Spleen (tissue), 13 donors: ENCODE measurements at places on chromosomes 16 and 17. TPM values are rescaled to one million over a fixed set of nuclear protein-coding genes. Genes with fewer than 3 reads are reported as not detected.

DNA sequence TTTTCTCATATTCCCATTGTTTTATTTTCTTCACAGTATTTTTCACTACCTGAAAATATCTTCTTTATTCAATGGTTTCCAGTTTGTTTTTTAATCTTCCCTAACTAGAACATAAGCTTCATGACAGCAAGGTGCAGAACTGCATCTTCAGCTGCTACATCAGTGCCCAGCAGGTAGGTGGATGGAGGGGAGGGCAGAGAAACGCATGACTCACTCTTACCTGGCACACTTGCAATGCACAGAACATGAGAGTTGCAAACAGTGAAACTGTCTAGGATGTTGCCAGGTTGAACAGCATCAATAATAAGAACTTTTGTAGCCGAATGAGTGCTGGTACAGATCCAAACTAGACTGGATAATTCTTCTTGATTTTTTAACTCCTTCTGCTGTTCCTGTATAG is 127.1 kb downstream of the SPAG9 start:
- no peak for DNase-seq

- DNase-seq, result peak; percentile 85
Measured at GRCh38 chr16:2339521-2340484, 725 bp downstream of the ABCA3 start.

GRCh38 chr16:21570676-21571017 is 28.7 kb upstream of the METTL9 start:
- DNase-seq, result peak; percentile 22

GRCh38 chr17:65088621-65089360 is 32.3 kb upstream of the GNA13 start:
- DNase-seq, result no peak

DNA sequence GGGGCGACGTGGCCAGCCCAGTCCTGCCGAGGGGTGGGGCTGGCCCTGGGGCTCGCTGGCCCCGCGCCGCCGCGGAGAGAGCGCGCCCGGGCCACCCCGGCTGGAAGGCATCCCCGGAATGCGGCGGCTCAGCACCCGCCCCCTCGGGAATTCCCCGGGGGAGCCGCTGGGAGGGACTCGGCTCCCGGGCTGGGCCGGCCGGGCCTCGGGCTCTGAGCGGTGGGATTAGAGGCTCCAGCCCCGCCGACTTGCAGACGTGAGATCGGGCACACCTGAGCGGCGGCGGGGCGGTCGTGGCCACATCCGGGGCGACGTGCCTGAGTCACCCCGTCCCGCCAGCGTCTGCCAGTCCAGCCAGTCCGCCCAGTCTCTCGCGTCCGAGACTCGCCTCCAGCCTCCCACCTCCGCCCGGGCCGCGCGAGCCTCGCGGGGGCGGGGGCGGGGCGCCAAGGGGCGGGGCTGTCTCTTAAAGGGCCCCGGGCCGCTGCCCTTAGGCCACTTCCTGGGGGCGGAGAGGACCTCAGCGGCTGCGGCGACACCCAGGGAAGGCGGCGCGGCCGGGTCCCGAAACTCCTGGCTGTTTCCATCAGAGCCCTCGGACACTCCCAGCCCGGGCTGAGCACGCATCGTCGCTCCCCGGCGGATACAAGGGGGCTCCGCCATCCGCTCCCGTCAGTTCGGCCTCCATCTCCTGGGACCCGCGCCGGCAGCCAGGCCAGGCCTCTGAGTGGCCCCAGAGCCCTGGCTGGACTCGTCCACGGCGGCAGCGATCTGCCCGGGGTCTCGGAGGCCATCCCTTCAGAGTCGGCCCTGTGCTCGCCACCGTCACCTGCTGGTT is at the start of gene KCTD11:
Gene KCTD11 (plus strand): TSS at position 498 of the 838 bp plus-strand sequence.
- peak; percentile 94 for DNase-seq

DNA sequence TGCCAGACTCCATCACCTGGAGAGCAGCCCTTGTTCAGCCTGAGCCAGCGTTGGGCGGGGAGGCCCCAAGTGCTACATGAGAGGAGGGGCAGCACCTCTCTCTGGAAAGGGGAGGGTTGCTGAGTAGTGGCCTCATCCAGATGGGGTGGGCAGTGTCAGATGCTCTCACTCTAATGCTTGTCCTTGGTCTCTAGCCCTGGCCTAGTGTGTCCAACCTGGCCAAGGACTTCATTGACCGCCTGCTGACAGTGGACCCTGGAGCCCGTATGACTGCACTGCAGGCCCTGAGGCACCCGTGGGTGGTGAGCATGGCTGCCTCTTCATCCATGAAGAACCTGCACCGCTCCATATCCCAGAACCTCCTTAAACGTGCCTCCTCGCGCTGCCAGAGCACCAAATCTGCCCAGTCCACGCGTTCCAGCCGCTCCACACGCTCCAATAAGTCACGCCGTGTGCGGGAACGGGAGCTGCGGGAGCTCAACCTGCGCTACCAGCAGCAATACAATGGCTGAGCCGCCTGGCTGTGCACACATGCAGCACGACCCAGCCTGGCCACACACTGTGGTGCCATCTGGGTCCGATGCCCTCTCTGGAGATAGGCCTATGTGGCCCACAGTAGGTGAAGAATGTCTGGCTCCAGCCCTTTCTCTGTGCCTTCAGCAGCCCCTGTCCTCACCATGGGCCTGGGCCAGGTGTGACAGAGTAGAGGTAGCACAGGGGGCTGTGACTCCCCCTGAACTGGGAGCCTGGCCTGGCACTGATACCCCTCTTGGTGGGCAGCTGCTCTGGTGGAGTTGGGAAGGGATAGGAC is 4.3 kb downstream of the CTRL start:
- no peak for DNase-seq

DNA sequence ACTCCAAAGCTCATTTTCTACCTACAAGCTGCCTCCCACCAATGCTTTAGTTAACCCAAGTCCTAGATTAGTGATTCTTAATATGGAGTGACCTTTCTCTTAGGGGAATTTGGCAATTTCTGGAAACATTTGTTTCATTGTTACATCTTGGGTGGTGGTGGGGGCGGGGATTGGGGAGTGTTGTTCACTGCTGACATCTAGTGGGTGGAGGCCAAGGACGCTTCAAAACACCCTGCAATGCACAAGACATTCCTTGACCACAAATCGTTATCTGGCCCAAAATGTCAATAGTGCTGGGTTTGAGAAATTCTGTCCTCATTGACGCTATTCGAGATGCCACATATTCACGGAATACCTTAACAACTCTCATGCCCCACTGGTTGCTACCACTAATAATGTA is 282.9 kb downstream of the RBFOX1 start:
- no peak for DNase-seq

- DNase-seq, result no peak
Measured at GRCh38 chr16:62966626-62967025, 930.4 kb upstream of the CDH8 start.

Gene TBC1D10B
- total RNA-seq, result 36.8 TPM
